T-helper 1 cell treated with Interleukin-12 subunit alpha and Interleukin-12 subunit beta and Interleukin-4 antibody, amounts not matched to agents 30 ng/mL and 1 ng/mL, for 36 hours (primary cell): ENCODE measurements at places on chromosomes 4 and X. TPM values are rescaled to one million over a fixed set of nuclear protein-coding genes. Genes with fewer than 3 reads are reported as not detected.

NRK gene
- not detected in 2 replicates for total RNA-seq

VSIG4 gene
- total RNA-seq = not detected in 2 replicates

PCDH10 gene
- total RNA-seq = not detected in 2 replicates

TENM3 gene
- total RNA-seq = 0.02 TPM in 1 of 2 replicates, not detected in the other

RBM46 gene
- not detected in 2 replicates for total RNA-seq

RIPPLY1 gene
- not detected in 2 replicates for total RNA-seq

VCX gene
- total RNA-seq = not detected in 2 replicates
